ENCODE measurements at places on chromosomes 7 and 10. TPM values are rescaled to one million over a fixed set of nuclear protein-coding genes. Genes with fewer than 3 reads are reported as not detected.

- peak; percentile 54 for DNase-seq
Measured at GRCh38 chr10:51422311-51423120, 276.9 kb downstream of the CSTF2T start.

DNA sequence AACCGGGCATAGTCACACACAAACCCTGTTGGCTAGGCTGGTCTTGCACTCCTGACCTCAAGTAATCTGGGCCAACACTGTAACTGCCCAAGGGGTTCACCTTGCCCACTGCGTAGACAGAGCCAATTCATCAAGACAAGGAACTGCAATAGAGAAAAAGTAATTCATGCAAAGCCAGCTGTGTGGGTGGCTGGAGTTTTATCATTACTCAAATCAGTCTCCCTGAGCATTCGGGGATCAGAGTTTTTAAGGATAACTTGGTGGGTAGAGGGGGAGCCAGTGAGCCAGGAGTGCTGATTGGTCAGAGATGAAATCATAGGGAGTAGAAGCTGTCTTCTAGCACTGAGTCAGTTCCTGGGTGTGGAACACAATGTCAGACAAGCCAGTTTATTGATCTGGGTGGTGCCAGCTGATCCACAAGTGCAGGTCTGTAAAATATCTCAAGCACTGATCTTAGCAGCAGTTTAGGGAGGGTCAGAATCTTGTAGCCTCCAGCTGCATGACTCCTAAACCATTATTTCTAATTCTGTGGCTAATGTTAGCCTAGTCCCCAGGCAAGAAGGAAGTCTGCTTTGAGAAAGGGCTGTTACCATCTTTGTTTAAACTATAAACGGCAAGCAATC, 15.6 kb upstream of the FXYD4 start:
- DNase-seq, result no peak

DNA sequence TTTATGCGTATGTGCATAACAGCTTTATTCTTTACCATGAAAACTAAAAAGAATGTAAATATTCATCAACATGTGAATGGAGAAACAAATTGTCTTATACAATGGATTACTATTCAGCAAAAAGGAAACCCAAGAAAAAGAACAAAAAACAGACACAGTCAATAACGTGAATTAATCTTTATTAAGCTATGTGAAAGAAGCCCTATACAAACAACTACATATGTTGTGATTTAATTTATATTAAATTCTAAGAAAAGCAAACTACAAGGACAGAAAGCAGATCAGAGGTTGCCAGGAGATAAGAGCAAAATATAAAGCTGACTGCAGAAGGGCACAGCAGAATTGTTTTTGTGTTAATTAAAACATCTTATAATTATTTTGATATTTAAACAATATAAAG, 756.4 kb upstream of the MBL2 start:
- no peak for DNase-seq

- DNase-seq, result no peak
Measured at GRCh38 chr7:19558527-19558926, 150.3 kb downstream of the POLR1F start.

GRCh38 chr10:659688-660141, 29.8 kb downstream of the DIP2C start:
- DNase-seq, result no peak

DNA sequence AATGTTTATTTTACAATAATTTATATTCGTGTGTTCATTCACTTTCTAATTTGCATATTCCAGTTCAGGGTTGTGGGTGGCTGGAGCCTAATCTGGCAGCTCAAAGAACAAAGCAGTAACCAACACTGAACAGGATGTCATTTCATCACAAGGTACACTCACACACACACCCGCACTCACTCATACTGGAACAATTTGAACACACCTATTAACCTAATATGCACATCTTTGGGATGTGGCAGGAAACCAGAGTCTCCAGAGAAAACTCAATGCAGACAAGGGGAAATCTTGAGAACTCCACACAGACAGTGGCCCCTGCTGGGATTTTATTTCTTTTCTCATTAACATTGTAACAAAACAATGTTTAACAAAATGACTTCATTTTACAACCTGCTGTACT, 97.4 kb downstream of the TWIST1 start:
- DNase-seq, result no peak

UNCX gene
- 14.9 TPM for polyA plus RNA-seq

KLF14 gene
- polyA plus RNA-seq, result 0.88 TPM

GNAT3 gene
- not detected for polyA plus RNA-seq

ELAPOR2 gene
- polyA plus RNA-seq, result 8.9 TPM

FZD1 gene
- polyA plus RNA-seq, result 57.8 TPM

CLEC2L gene
- polyA plus RNA-seq, result 1.00 TPM

POR gene
- 66.5 TPM for polyA plus RNA-seq

Measured in renal cortex interstitium (tissue), 15 donors.